ENCODE measurements at places on chromosomes 6 and 20. TPM values are rescaled to one million over a fixed set of nuclear protein-coding genes. Genes with fewer than 3 reads are reported as not detected.

The HDGFL1 gene
- total RNA-seq = not detected

The DEFB132 gene
- not detected for total RNA-seq

- peaks cover 47% of the 10 kb centered on the region for H3K4me1 ChIP-seq
- H3K27ac ChIP-seq = no peak overlapping the region
- no peak overlapping the region for H3K4me3 ChIP-seq
- no peaks in the 10 kb centered on the region for H3K27me3 ChIP-seq
- DNase-seq = no peak
- H3K36me3 ChIP-seq = no peaks in the 10 kb centered on the region
Measured at GRCh38 chr6:4929097-4929718, 74.6 kb downstream of the RPP40 start.

GRCh38 chr6:37258405-37259105, 611 bp upstream of the TMEM217 start:
- no peak for DNase-seq
- no peaks in the 10 kb centered on the region for H3K27me3 ChIP-seq
- peak overlapping the region; percentile 87 for H3K27ac ChIP-seq
- H3K4me1 ChIP-seq = peaks cover 46% of the 10 kb centered on the region

GRCh38 chr6:149147938-149148718, 169.4 kb upstream of the TAB2 start:
- H3K4me1 ChIP-seq = no peaks in the 10 kb centered on the region
- no peaks in the 10 kb centered on the region for H3K27me3 ChIP-seq
- no peak overlapping the region for H3K27ac ChIP-seq
- H3K36me3 ChIP-seq = no peaks in the 10 kb centered on the region
- no peak overlapping the region for H3K4me3 ChIP-seq
- DNase-seq = no peak

DNA sequence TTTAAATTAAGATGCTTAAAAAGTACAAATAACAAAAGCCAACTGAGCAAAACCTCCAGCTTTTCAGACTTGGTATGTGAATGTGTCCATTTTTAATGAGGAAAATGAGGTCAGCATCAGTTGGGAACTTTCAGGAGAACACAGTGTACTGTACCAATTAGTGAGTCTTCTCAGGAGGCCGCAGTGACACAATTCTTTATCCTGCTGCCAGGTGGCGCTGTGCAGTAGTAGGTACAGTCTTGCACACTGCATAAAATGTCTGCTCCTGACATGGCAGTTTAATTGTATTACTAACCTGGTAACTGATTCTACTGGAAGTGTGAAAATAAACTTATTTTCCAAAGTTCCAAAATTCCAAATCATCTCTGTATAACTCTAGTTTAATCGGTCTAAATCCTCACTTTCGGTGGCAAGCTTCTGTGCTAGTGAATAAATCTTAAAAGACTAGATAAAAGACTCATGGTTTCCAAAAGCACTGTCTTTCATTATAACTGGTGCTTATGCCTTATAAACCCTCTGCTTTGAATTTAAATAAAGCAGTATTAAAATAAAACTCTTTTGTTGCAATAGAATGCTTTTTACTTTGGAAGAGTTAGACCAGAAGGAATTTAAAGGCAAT, 214.8 kb upstream of the MMS22L start:
- H3K27me3 ChIP-seq = no peaks in the 10 kb centered on the region
- DNase-seq = peak; percentile 50
- no peak overlapping the region for H3K4me3 ChIP-seq
- H3K27ac ChIP-seq = no peak overlapping the region
- H3K36me3 ChIP-seq = no peaks in the 10 kb centered on the region
- H3K4me1 ChIP-seq = no peaks in the 10 kb centered on the region

- H3K4me1 ChIP-seq = no peaks in the 10 kb centered on the region
- peaks cover 11% of the 10 kb centered on the region for H3K36me3 ChIP-seq
- H3K27ac ChIP-seq = no peak overlapping the region
- H3K4me3 ChIP-seq = no peak overlapping the region
- DNase-seq = no peak
Measured at GRCh38 chr6:144564202-144564601, 279.1 kb downstream of the UTRN start.

- no peaks in the 10 kb centered on the region for H3K36me3 ChIP-seq
- no peak for DNase-seq
- H3K4me1 ChIP-seq = no peaks in the 10 kb centered on the region
- no peak overlapping the region for H3K27ac ChIP-seq
Measured at GRCh38 chr20:51420111-51420510, 122.4 kb downstream of the NFATC2 start.

DNA sequence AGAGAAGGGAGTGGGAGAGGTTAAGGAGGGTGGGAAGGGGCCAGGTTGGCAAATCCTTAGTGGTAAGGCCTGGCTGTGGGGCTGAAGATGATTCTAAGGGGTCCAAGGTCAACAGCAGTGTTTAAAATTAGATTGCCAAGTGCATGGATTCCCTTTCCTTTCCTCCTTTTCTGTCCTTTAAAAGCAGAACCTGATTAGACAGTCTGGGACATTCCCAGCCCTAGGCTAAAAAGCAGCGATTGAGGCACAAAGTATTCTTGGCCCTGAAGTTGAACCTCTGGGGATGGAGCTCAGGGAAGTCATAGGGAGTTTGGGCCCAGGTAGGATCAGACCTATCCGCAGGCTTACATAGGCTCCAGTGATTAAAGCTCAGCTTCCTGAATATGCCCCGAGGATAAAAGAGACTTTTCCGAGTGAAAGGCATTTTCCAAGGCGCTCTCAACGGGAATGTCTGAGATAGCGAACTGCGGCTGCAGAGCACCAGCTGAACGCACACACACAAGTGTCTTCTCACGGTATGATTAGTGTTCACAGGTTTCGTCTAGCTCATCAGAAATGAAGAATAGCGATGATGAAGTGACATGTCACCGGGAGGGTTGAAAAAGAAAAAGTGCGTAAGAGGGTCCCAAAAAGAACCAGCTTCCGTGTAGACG, 787 bp upstream of the CARMIL1 start:
- no peaks in the 10 kb centered on the region for H3K36me3 ChIP-seq
- peaks cover 3% of the 10 kb centered on the region for H3K27me3 ChIP-seq

The PACSIN1 gene
- not detected for total RNA-seq

The SPATS1 gene
- not detected for total RNA-seq

- H3K4me3 ChIP-seq = no peak overlapping the region
- no peaks in the 10 kb centered on the region for H3K36me3 ChIP-seq
- no peak overlapping the region for H3K27ac ChIP-seq
- no peaks in the 10 kb centered on the region for H3K4me1 ChIP-seq
Measured at GRCh38 chr6:20463396-20463795, 61.7 kb downstream of the E2F3 start.

- no peak overlapping the region for H3K27ac ChIP-seq
- no peaks in the 10 kb centered on the region for H3K27me3 ChIP-seq
- H3K4me3 ChIP-seq = no peak overlapping the region
- no peaks in the 10 kb centered on the region for H3K36me3 ChIP-seq
- H3K4me1 ChIP-seq = no peaks in the 10 kb centered on the region
- no peak for DNase-seq
Measured at GRCh38 chr6:110270165-110270564, 88.0 kb downstream of the METTL24 start.

GRCh38 chr6:44042989-44043478, 84.2 kb downstream of the MRPL14 start:
- no peaks in the 10 kb centered on the region for H3K27me3 ChIP-seq
- DNase-seq = no peak
- peaks cover 20% of the 10 kb centered on the region for H3K4me1 ChIP-seq
- no peaks in the 10 kb centered on the region for H3K36me3 ChIP-seq
- no peak overlapping the region for H3K4me3 ChIP-seq

GRCh38 chr6:119318176-119318575, 31.4 kb downstream of the MAN1A1 start:
- H3K27me3 ChIP-seq = no peaks in the 10 kb centered on the region
- H3K27ac ChIP-seq = no peak overlapping the region
- H3K4me3 ChIP-seq = no peak overlapping the region
- DNase-seq = no peak
- H3K36me3 ChIP-seq = no peaks in the 10 kb centered on the region

- H3K27me3 ChIP-seq = no peaks in the 10 kb centered on the region
- no peaks in the 10 kb centered on the region for H3K4me1 ChIP-seq
- H3K4me3 ChIP-seq = no peak overlapping the region
- H3K27ac ChIP-seq = no peak overlapping the region
- no peaks in the 10 kb centered on the region for H3K36me3 ChIP-seq
Measured at GRCh38 chr6:145498425-145498824, 236.9 kb downstream of the EPM2A start.

- H3K36me3 ChIP-seq = no peaks in the 10 kb centered on the region
- H3K4me1 ChIP-seq = no peaks in the 10 kb centered on the region
- H3K27ac ChIP-seq = no peak overlapping the region
Measured at GRCh38 chr20:63017076-63017825, 10.5 kb upstream of the BHLHE23 start.

DNA sequence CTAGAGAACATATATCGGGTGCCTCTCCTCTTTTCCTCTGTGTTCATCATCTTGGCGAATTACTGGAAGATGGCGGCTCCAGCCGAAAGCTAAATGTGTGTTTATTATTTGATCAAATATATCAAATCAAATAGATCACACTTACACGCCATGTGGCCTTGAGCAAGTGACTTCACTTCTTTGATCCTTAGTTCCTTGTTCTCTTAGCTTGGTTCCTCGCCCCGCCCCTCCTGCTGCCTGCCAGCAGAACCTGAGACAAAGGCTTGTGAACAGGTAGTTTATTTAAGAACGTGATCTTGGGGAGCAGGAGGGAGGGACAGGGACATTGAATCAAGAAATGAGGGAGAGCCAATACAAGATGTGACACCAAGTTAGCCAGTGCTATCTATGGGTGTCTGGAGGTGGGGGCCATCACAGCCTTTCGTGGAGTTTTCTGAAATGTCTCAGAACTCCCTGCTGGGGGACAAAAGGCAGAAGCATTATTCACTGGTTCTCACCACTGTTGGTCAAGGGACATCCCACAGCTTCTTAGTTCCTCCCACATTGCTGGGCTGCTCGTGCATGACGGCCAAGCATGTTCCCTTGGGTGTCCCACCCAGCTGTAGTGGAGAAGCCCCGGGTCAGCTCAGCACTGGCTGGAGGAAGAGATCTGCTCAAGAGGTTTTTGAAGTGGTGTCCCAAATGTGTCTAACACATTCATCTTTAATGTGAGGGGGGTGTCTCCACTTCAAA, 44.9 kb upstream of the RNF24 start:
- DNase-seq = no peak
- H3K4me3 ChIP-seq = no peak overlapping the region
- no peaks in the 10 kb centered on the region for H3K36me3 ChIP-seq
- peaks cover 10% of the 10 kb centered on the region for H3K4me1 ChIP-seq
- H3K27ac ChIP-seq = no peak overlapping the region

GRCh38 chr20:15756002-15756753, 817.1 kb downstream of the KIF16B start:
- H3K27ac ChIP-seq = no peak overlapping the region
- H3K4me3 ChIP-seq = no peak overlapping the region
- no peaks in the 10 kb centered on the region for H3K36me3 ChIP-seq
- no peaks in the 10 kb centered on the region for H3K4me1 ChIP-seq
- no peaks in the 10 kb centered on the region for H3K27me3 ChIP-seq

GRCh38 chr6:28401172-28401571, 1.6 kb upstream of the ZSCAN12 start:
- no peak for DNase-seq
- no peak overlapping the region for H3K27ac ChIP-seq
- peaks cover 6% of the 10 kb centered on the region for H3K4me1 ChIP-seq
- no peak overlapping the region for H3K4me3 ChIP-seq
- no peaks in the 10 kb centered on the region for H3K27me3 ChIP-seq

GRCh38 chr20:37357481-37358365, 11.8 kb downstream of the SRC start:
- no peak overlapping the region for H3K27ac ChIP-seq
- no peaks in the 10 kb centered on the region for H3K27me3 ChIP-seq
- H3K4me1 ChIP-seq = peaks cover 9% of the 10 kb centered on the region
- no peak for DNase-seq
- H3K36me3 ChIP-seq = no peaks in the 10 kb centered on the region

DNA sequence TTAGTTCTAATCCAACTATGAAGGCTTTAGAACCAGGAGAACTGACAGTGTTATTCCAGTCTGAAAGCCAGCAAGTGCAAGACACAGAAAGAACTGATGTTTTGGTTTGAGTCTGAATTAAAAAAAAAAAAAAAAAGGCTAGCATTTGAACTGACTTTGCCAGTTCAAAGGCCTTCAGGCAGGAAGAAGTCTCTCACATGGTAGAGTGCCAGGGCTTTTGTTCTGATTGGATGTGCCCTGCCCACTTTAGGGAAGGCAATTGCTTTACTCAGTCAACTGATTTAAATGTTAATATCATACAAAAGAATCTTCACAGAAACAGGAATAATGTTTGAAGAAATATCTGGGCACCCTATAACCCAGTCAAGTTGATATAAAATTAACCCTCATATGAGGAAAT, 212.2 kb downstream of the HIVEP2 start:
- H3K27me3 ChIP-seq = no peaks in the 10 kb centered on the region
- H3K36me3 ChIP-seq = no peaks in the 10 kb centered on the region
- no peak overlapping the region for H3K4me3 ChIP-seq
- no peak overlapping the region for H3K27ac ChIP-seq
- DNase-seq = no peak
- H3K4me1 ChIP-seq = no peaks in the 10 kb centered on the region

DNA sequence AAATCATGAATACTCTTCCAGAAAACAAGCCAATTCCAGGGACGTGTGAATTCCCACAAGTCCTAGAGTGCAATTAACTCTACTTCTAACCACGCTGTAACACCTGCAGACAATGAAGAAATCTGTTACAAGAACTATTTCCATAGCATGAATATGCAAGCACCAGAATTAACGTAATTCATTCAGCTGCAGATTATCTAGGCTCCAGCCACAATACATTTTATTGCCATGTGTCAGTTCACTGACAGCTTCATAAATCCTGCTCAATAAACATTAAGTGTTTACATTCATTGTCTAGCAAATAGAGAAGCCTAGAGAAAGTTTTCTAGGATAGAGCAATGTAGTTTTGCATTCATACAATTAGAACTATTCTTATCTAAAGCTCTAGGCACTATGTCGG, 1348.5 kb downstream of the GRIK2 start:
- H3K27ac ChIP-seq = no peak overlapping the region
- no peak for DNase-seq
- no peaks in the 10 kb centered on the region for H3K4me1 ChIP-seq
- H3K36me3 ChIP-seq = no peaks in the 10 kb centered on the region

- no peaks in the 10 kb centered on the region for H3K4me1 ChIP-seq
- no peaks in the 10 kb centered on the region for H3K36me3 ChIP-seq
- no peak for DNase-seq
- no peak overlapping the region for H3K4me3 ChIP-seq
- H3K27me3 ChIP-seq = no peaks in the 10 kb centered on the region
Measured at GRCh38 chr20:8220716-8221115, 88.7 kb downstream of the PLCB1 start.

Measured in gastrocnemius medialis (tissue), 4 donors.